ENCODE measurements at places on chromosomes 3 and 15.
A peak's percentile ranks its signal among the peaks of the same experiment; 100 is the strongest.

DNA sequence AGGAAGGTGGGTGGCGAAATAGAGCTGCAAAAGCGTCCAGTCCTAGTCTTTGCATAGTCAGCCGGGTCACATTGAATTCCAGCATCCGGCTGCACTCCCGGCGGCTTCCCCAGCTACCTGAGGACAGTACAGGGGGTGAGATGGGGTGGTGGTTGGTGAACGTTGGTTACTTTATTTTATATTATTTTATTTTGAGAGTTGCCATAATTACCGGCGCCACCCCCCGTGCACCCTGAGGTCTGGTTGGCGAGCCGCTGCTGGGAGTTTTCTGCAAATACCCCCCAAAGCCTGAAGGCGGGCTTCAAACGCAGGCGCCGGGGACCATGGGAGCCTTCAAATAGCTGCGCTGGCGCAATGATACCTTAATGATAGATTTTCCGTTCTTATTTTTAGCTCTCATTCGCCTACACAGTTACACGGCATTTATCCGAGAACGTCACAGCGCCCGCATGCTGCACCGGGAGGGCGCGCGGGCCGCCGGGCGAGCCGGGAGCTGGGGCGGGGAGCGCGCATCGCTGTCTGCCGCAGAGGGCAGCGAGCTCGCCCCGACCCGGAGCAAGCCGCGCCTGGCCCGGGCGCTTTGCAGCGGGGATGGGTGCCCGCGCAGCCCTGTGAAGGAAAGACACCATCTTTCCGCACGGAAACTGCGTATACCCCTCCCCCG, 756 bp upstream of the RASGRF1 start:
- peak; percentile 81 for DNase-seq

DNA sequence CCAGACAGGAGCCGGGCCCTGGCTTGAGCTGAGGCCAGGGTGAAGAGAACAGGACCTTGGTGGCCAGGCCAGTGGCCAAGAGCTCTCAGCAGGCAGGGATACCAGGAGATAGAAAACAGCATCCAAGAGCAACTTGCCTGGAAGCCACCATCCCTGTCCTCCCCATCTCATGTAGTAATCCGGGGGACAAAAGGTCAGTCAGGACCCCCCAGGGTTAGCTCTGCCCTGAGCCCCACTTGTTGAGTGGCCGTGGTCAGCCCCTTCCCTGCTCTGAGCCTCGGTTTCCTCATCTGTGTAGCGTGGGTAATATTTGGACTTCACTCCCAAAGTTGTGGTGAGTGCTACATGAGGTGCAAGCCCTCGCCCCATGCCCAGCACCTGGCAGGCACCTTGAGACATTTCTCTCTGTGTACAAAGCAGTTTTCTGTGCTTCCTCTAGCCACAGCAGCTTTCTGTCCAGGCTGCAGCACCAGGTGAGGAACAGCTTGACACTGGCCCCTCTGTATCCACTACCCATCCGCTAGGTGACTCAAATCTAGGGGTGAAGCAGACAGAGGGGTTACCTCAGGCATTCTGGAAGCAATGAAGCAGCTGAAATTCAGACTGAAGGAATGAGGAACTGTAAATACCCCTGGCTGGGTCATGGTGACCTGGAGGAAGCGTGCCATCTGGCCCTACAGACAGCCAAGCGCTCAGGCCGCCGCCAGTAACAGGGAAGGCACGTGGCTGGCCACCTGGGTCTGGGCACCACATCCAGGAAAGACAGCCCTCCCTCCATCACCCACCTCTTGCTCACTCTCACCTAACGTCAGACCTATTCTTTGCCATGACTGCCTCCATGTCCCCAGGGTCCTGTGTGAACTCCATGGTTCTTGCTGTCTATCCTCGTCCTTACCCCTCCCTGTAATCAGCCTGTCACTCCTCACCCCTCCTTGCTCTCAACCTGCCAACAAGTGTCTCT, 6.7 kb downstream of the CISH start:
- DNase-seq: no peak

- DNase-seq: no peak
Observed at GRCh38 chr3:169604568-169604967, 58.9 kb downstream of the MECOM start.

GRCh38 chr15:84955089-84955848, 26.4 kb upstream of the PDE8A start:
- no peak for DNase-seq

- no peak for DNase-seq
Observed at GRCh38 chr3:7962301-7962700, 539.3 kb upstream of the LMCD1 start.

GRCh38 chr3:94714194-94714593, 651.3 kb downstream of the NSUN3 start:
- no peak for DNase-seq

DNA sequence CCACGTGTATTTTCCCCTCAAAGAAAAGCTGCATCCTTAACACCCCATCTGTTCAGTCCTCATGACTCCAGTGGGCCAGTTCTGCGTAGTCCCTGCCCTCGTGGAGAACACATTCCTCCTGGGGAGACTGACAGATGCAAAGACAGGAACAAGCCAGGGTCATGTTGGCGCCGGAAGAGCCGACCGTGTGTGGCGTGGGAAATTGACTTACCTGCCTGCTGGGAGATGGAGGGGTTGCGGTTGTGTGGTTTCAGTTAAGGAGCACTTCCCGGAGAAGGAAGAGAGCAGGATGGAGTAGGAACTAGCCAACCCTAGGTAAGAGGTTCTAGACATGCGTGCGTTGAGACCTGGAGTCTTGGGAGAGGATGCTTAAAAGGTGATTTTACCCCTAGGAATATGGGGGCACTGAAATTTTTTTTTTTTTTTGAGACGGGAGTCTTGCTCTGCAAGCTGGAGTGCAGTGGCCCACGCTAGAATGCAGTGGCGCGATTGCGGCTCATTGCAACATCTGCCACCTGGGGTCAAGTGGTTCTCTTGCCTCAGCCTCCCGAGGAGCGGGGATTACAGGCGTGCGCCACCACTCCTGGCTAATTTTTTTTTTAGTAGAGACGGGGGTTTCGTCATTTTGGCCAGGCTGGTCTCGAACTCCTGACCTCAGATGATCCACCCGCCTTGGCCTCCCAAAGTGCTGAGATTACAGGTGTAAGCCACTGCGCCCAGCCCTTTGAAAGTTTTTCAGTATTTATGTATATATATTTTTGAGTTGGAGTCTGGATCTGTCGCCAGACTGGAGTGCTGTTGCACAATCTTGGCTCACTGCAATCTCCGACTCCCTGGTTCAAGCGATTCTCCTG, 1.4 kb downstream of the VHL start:
- no peak for DNase-seq

DNA sequence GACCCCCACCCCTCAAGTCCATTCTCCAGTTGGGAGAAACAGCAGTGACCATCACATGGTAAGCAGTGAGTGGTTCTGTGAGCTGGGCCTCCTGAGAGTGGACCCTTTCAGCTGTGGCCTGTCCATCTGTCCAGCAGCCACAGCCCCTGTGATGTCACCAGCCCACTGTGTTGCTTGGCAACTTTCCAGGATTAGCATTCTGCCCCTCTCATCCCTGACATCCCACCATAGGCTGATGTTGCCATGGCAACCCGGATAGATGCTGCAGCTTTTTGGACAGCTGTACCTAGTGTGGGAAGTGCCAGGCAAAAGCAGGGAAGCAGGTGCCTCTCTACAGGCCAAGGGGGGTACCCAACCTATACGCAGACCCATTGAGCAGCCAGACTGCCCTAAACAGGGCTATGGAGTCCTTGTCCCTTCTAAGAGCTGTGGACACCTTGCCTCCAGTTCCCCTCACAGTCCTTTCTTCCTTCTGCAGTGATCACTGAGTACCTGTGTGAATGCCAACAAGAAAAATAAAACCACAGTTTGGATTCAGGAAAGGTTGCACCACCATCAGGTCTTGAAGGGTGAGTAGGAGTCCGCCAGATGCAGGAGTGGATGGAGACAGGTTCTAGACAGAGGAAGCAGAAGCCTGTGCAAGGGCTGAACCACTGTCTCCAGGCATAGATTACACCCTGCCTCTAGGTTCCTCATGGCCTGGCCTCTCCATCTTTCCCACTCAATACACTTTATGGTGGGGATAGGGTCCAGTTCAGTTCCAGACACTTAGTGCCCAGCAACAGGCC, at the start of gene DNAH1:
DNAH1 (plus strand) TSS at position 343 of the 788 bp plus-strand sequence. CDS start 6,124 bp downstream, outside the sequence.
- no peak for DNase-seq

DNA sequence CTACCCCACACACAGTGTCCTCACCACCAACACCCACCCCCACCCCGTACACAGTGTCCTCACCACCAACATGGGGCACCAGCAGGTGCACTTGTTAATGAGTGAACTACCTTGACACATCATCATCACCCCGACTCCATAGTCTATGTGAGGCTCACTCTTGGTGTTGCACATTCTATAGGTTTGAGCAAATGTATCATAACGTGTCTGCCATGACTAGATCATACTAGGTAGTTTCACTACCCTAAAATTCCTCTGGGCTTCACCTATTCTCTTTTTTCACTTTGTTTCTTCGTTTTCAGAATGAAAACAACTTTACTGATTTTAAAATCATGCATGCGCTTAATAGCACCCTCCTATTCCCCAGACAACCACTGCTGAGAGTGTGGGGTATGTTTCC, 102.6 kb upstream of the SLC6A6 start:
- no peak for DNase-seq

DNA sequence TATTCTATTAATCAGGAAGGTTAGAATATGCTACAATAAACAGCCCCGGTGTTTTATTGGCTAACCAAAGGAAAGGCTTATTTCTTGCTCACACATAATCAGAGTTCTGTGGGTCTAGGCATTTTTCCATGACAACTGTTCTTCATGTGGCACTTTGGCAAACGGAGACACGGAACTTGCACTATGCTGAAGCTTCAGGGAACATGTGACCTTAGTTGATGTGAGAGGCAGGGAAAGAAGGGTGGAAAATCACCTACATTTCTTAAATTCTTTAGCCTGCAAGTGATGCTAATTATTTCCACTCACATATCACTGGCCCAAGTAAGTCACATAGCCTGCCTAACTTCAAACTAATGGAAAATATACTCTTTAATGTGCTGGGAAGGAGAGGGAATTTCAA, 344.6 kb downstream of the SV2B start:
- DNase-seq: no peak

DNA sequence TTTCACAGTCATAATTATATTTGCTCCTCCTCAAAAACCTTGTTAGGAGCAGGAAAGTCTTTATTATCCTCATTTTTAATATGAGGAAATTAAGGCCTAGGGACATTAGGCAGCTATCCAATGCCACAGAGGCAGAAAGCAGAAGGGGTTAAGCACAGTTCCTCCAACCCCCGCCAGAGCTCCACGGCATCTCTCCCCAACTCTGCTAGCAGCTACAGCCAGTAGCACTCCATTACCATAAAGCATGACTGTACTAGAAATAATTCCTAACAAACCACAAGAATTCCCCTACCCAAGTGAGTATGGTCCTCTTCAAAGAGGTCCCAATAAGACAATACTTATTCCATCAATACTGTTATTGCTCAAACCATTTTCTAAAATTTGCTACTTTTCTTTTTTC, 9.8 kb downstream of the HEG1 start:
- DNase-seq: no peak

GRCh38 chr3:115187149-115187757, 40.2 kb upstream of the ZBTB20 start:
- DNase-seq: no peak

- DNase-seq: no peak
Observed at GRCh38 chr3:140719841-140720614, 42.2 kb downstream of the TRIM42 start.

- DNase-seq: no peak
Observed at GRCh38 chr15:78035321-78035751, 42.2 kb downstream of the TBC1D2B start.

DNA sequence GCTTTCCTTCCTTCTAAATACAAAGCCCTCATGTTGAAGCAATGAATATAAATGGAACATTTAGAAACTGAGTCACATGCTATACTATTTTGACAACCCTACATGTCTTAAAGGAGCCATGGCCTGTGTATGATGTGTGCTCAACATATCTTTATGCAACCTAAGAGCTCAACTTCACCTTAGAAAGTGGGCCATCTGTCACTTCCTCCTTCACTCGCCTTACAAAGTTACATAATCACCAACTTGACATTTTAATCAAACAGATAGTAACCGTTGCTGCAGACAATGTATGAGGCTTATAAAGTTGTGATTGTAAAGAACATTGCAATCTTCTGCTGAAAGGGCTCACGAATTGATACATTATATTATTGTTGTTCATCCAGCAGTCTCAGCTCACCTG, 163.6 kb downstream of the SERPINI1 start:
- DNase-seq: no peak

DNA sequence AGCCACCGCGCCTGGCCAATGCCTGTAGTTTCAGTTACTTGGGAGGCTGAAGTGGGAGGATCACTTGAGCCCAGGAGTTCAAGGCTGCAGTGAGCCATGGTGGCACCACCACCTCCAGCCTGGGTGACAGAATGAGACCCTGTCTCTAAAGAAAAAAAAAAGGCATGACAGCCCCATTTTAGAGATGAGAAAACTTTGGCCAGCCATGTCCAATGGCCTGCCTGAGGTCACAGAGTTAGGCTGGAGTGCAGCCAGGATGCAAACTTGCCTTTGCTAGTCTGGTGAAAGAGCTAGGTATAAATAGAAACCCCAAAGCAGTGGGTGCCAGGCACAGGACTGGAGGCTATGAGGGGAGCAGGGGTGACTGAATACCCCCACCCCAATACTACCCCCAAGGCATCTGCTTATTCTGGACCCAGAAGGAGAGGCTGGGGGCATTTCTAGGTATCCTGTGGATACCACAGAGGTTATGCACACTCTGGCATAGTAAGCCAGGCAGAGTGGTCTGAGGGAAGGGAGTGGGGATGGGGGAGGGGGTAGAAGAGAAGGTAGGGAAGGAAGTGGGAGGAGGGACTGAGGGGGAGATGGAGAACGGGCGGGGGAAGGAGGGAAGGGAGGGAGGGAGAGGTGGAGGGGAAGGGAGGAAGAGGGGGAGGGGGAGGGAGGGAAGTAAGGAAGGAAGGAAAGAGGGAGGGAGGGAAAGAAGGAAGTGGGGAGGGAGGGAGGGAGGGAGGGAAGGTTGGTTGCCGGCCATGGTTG, 16.2 kb upstream of the C15orf39 start:
- DNase-seq: no peak

DNA sequence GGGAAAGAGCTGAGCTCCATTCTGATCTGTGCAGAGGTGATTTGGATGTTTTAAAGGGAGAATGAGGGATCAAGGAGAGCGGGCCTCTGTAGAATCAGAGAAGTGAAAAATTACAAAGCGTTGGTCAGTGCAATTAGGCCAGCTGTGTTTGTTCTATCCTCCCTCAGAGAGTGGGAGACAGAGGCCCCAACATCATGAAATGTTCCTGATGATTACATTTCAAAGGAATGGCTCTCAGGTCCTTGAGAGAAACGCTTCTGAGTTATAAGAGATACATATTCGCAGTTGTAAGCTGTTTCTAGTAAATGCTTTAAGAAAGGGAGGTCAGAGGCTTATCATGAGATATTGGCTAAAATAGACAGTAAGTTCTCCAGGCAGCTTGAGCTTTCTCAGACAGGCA, 15.7 kb upstream of the CAND2 start:
- DNase-seq: no peak

- DNase-seq: no peak
Observed at GRCh38 chr15:90697175-90697574, 20.0 kb upstream of the BLM start.

GRCh38 chr3:112437146-112438022, 61.9 kb downstream of the BTLA start:
- no peak for DNase-seq
